ENCODE measurements at places on chromosomes 1 and 21.

DNA sequence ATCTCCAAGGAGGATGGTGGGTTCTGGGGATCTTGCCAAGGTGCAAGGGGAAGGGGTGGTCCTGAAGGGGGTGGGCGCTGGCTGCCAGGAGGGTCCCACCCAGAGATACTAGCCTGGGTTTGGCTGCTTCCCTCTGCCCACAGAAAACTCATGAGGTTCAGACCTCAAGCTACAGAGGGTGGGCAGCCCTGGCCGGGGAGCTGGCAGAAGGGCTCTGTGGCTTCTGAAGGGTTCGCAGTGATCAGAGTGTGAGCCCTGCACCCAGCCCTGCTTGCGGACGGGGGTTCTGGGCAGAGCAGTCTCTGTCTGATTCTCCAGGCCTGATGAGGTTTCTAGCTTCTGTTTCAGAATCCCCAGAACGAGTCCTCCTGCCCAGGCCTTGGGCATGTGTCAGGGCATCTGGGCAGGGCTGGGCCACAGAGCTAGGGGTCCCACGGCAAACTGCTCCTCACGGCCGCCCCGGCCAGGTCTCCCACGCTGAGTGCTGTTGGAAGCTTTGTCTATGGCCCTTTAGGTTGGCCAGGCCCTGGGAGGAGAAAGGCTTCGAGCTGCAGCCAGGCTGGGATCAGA lies 635 bp upstream of the MMEL1 start:
- no peak for DNase-seq

DNA sequence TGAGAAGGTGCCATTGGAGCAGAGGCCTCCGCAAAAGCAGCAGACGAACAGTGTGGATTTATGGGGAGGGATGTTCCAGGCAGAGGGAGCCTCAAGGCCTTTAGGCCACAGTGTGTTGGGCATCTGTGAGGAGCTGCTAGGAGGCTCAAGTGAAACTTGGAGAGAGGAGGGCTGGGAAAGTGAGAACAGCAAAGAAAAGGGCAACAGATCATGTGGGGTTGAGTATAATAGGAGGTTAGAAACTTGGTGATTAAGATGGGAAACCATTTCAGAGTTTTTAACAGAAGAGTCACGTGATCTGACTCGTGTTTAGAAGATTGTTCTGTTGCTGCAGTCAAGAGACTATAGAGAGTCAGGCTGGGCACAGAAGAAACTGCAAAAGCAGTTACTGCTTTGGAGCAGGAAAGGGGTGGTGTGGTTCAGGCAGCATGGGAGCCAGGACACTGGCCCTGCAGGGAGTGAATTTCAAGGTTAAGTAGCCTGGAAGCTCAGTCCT lies 277.0 kb downstream of the DISC1 start:
- no peak for DNase-seq

DNA sequence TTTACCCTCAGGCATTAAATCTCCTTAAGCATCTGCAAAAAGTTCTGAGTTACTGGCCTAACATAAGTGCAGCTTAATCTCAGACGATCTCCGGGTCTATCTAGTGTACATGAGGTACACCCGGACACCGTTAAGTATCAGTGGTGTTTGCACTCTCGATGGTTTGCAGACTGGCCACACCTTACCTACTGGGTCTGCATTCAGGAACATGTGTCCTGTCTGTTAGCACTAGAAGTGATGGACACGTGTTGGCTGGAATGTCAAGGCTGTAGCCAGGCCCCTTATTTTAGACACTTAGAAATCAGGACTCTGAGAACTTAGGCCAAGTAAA lies 783 bp upstream of the AGL start:
- DNase-seq = no peak

GRCh38 chr1:236066828-236067386 lies 2.0 kb upstream of the NID1 start:
- DNase-seq = no peak

DNA sequence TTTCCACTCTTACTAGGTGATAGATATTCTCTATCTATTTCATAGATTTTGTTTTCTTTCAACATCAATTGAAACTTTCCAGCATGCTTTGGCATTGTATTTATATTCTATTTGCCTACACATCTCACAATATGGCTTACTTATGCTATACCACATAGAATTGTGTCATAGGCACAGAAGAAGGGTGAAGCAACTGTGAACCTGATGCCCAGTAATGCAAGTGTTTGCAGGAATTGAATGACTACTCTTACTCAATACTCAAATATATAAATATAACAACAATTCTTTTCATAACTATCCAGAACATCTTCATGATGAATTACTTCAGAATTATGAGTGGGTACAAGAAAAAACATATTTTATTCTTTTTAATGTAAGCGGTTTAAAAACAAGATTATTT lies 165.9 kb downstream of the PTBP2 start:
- DNase-seq = no peak

DNA sequence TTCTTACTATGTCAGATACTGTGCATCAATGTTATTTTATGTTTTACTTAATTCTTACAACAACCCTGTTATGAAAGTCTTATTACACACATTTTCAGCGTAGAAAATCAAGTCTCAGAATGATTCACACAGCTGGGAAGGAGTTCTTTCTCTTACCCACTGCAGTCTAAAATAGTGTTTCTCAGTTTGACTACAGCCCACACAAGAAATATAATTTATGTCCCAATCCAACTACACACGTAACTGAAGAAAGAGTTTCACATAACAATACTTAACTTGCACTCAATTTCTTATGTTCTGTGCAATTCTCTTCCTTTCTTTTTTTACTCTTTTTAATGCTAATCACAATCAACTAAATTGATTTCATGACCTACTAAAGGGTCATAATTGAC lies 252.8 kb upstream of the ADGRL2 start:
- no peak for DNase-seq

DNA sequence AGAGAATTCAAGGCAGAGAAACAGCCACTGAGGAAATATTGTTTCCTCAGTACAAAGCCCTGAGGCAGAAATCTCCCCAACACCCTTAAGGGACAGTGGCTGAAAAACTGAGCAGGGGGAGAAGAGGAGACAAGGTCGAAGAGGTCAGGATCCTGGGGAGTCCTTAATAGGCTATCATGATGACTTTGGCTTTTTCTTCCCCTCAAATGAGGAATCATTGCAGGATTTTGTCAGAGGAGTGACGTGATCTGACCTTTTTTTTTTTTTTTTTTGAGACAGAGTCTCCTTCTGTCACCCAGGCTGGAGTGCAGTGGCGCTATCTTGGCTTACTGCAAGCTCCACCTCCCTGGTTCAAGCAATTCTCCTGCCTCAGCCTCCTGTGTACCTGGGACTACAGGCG lies 10.2 kb downstream of the MAP7D1 start:
- no peak for DNase-seq

GRCh38 chr21:20013851-20014250 lies 984.4 kb upstream of the NCAM2 start:
- no peak for DNase-seq

GRCh38 chr1:214542275-214543199 lies 8.9 kb downstream of the PTPN14 start:
- DNase-seq = no peak

- DNase-seq = no peak
These were observed 55.4 kb upstream of the CCDC190 start for GRCh38 chr1:162916407-162916806.

GRCh38 chr1:169019419-169020058 lies 87.0 kb upstream of the ATP1B1 start:
- no peak for DNase-seq

GRCh38 chr1:181112071-181112929 lies 23.8 kb downstream of the IER5 start:
- no peak for DNase-seq

- DNase-seq = peak; percentile 98
These were observed 395.1 kb downstream of the HLX start for GRCh38 chr1:221274373-221274772.

DNA sequence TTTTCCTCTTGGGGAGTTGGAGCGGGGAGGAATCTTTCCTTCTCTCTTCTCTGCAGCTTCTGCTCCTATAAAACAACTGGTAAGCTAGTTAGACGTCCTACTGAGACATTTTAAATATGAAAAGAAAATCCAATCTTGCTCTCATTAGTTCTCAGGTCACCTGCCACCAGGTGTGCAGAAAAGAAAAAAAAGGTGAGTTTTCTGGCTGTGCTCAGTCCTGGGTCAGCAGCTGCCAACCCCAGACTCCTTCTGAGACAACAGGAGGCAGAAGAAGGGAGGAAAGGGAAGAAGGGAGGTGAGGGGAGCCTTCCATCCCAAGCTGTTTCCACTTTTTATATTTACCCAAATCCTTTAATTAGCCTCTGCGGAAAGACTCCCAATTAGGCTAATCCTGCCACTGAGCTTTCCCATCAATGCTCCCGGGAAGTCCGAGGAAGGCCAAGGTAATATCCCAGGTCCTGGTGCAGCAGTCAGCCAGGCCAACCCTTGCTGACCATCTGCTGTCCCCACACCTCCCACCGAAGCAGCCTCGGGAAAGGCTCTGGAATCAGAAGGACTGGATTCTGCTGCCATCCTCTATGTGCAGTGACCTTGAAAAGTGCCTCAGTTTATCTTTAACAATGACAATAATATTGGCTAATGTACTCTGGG lies 33.4 kb downstream of the GLIS1 start:
- no peak for DNase-seq

- DNase-seq = no peak
These were observed 124.4 kb downstream of the BEND5 start for GRCh38 chr1:48652334-48652733.

Data from NCI-H2081 treated with DMSO at 0.1 percent for 48 hours (cell line).